Mucosa of descending colon (tissue), 3 donors: ENCODE measurements at places on chromosomes 12 and 14. TPM values are rescaled to one million over a fixed set of nuclear protein-coding genes. Genes with fewer than 3 reads are reported as not detected.
A peak's percentile ranks its signal among the peaks of the same experiment; 100 is the strongest.

The CCT2 gene
- total RNA-seq: 106 TPM

The PFDN5 gene
- 262 TPM for total RNA-seq

The ADGRD1 gene
- 12.9 TPM for total RNA-seq

The MYBPC1 gene
- 9.3 TPM for total RNA-seq

- DNase-seq: no peak
Observed at GRCh38 chr14:100018482-100018881, 46.7 kb upstream of the EVL start.

DNA sequence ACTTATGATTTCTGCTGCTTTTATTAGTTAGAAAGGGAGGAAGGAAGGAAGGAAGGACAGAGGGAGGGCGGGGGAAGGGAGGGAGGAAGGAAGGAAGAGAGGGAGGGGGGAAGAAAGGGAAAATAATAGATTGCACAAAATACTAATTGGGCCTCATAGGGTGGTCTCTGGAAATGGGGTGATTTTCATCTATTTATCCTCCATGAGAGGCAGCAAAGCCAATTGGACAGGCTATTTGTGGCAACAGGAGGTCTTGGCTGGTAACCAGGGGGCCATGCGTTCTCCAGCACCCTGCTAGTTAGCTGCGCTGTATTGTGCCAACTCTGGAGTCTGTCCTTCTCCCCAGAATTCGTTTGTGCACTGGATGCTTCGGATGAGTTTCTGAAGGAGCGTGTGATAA, 24.1 kb upstream of the PAPOLA start:
- no peak for DNase-seq

DNA sequence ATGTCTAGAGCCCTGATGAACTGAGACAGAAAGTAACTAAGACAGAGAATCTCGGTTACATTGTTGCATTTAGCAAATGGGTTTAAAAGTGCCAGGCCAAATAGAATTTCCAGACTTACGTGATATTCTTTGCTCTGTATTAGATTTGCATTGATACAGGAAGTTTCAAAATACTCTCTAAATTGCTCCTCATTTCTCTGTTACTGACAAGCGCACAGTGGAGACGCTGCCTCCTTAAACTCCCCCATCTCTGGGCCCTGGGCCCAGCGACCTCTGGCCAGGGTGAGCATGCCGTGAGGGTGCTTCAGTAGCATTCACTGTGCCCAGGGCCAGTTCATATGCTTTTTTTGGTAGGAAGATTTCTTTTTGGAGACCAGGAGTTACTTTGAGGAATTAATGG, 22.9 kb upstream of the EVL start:
- no peak for DNase-seq

GRCh38 chr12:18468246-18469075, 207.1 kb downstream of the PIK3C2G start:
- no peak for DNase-seq

GRCh38 chr14:73491256-73492042, 716 bp downstream of the RIOX1 start:
- peak; percentile 76 for DNase-seq
